ENCODE measurements at places on chromosomes 1 and 21. TPM values are rescaled to one million over a fixed set of nuclear protein-coding genes. Genes with fewer than 3 reads are reported as not detected.

The CENPF gene
- 51.8 TPM for total RNA-seq

The ELAPOR1 gene
- 0.28 TPM for total RNA-seq

The PRR9 gene
- total RNA-seq = not detected

The TSSK3 gene
- not detected for total RNA-seq

The ROR1 gene
- 10.0 TPM for total RNA-seq

DNA sequence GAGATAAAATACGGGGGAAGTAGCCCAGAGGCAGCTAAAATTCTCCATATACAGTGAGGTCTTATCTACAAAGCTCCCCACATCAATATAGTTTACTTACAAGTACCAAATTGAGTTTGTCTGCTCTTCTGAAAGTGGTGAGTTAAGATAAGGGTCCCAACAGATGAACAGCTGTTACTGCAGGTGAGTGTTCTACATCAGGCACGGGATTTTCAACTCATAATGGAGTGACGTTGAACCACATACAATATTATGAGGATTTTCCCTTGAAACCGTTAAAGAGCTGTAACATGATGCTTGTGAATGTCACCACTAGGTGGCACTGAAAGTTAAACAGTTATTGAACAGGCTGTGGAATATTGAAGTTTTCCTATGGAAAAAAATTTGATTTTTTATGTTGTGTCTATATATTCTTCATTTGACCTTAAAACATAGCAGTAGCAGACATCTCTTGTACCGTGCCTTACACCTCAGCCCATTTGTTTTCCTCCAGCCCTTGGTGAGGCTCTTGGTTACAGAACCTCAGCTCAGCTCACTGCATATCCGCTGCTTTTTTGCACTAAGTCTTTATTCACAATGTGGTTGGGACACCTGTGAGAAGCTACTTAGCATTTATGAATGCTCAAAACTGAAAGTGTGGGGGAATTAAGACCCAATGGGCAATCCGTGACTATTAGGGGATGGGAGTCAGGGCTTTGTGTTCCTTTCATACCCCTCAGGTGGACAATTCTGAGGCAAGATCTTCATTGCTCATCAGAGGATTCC, 23.2 kb downstream of the CD1D start:
- no peak overlapping the region for H3K27ac ChIP-seq
- no peak overlapping the region for H3K4me3 ChIP-seq
- H3K27me3 ChIP-seq = no peaks in the 10 kb centered on the region

DNA sequence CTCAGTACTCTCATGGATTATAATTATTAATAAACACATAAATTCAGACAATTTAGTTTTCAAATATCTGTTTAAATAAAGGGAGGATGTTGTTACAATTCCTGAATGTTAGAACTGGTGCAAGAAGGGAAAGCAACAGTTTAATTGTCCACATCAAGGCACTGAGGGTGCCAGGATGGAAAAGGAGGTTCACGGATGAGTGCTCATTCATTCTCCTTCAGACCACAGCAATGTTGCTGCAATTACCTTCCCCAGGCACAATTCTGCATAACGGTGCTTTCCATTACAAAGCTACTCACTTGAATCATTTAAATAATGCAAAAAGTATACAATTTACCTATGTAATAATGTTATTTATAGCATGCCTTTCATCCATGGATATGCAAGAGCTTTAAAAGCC, 52.3 kb upstream of the COG2 start:
- H3K4me3 ChIP-seq = no peak overlapping the region
- no peak for DNase-seq
- no peaks in the 10 kb centered on the region for H3K36me3 ChIP-seq
- H3K27me3 ChIP-seq = no peaks in the 10 kb centered on the region
- no peaks in the 10 kb centered on the region for H3K4me1 ChIP-seq
- H3K27ac ChIP-seq = no peak overlapping the region

DNA sequence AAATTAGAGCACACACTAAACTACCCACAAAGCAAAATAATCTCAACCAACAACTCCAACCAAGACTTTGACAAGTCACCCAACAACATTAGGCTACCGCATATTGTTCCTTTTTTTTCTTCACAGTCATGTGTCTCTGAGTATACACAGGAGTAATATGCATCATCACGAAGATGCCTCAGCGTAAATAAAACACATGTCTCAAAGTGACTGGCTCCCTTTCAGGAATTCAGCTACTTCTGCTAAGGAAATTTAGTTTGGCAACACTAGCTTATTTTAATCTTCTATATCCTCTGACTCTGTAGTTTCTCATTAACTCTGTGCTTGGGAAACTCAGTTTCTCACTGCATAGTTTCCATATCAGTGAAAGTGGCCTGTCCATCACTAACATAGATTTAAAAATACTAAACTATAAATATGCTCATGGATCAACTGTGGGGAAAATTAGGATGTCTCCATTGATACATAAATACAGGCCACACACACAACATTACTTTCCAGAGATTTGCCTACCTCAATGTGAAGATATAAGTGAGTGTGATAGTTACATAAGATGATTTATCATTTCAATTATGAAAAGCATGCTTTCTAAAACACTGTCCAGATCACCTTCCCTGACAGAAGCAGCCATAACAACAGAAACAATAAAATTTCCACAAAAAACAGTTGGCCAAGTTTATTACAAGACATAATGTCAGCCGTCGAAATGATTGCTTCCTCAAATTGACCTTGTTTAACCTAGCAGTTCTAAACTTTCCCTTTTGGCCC, 113.2 kb downstream of the PTGER3 start:
- no peaks in the 10 kb centered on the region for H3K4me1 ChIP-seq
- H3K4me3 ChIP-seq = no peak overlapping the region
- H3K27me3 ChIP-seq = no peaks in the 10 kb centered on the region
- H3K27ac ChIP-seq = no peak overlapping the region
- DNase-seq = no peak

- no peak overlapping the region for H3K27ac ChIP-seq
- no peaks in the 10 kb centered on the region for H3K36me3 ChIP-seq
- H3K4me3 ChIP-seq = no peak overlapping the region
- H3K27me3 ChIP-seq = peaks cover 3% of the 10 kb centered on the region
These were observed 99.7 kb downstream of the RIPK4 start for GRCh38 chr21:41667136-41667535.

DNA sequence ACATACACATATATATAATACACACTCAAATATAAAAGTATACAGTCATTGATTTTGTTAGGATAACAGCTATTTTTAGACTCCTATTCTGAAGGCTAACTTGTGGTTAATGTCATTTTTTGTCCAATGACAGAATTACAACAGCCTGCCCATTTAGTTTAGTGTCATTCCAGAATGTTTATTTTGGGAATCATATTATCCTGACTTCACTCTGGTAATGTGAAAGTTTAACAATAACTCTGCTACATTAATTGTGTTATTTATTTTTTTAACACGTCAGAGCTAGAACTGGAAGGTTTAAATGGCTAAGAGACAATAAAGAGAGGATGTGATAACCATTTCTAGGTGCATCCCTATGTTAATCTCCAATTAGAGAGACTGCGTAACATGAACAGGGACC, 648.1 kb downstream of the USP25 start:
- no peak overlapping the region for H3K27ac ChIP-seq

DNA sequence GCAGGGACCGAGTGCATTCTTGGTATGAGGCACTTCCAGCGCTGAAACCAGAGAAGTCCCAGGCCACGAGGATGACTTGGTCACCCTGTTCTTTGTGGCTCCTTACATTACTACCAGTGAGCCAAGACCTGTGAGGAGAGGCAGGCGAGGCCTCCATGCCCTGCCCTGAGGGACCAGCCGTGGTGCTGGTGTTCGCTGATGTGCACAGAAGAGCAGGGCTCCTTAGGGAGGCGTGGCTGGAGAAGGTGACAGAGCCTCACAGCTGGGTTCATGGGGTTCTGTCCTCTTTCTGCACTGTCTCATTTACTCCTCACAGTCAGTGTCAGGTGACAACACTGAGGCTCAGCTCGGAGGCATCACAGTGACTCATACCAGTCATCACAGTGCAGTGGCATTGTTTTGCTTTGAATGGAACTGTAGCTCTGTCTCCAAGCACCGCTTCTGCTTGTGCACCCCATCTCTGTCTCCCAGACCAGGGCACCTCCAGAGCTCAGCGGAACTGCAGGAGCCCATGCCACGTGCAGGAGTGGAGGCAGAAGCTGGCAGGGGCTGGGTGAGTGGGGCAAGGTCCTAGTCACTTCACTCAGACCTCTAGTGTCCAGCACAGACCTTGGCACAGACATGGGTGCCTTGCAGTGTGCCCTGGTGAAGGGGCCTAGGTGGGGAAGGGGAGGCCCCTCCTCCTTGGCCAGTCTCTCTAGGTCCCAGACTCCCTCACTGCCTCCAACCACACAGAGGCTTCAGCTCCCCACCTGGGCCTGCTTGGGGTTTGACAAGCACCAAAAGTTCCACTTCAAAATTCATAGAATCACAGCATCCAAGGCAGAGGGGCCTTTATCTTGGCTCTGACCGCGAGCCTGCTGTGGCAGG, 310.9 kb downstream of the MATN1 start:
- no peak overlapping the region for H3K4me3 ChIP-seq
- no peaks in the 10 kb centered on the region for H3K27me3 ChIP-seq
- no peaks in the 10 kb centered on the region for H3K4me1 ChIP-seq

- H3K27me3 ChIP-seq = no peaks in the 10 kb centered on the region
- peak; percentile 70 for DNase-seq
- no peaks in the 10 kb centered on the region for H3K36me3 ChIP-seq
- peaks cover 3% of the 10 kb centered on the region for H3K4me1 ChIP-seq
- no peak overlapping the region for H3K4me3 ChIP-seq
These were observed 626.5 kb downstream of the NCAM2 start for GRCh38 chr21:21624674-21625073.

- no peak overlapping the region for H3K4me3 ChIP-seq
- H3K27ac ChIP-seq = no peak overlapping the region
- no peaks in the 10 kb centered on the region for H3K27me3 ChIP-seq
- H3K4me1 ChIP-seq = peaks cover 4% of the 10 kb centered on the region
These were observed 27.2 kb downstream of the RCC2 start for GRCh38 chr1:17412093-17412870.

DNA sequence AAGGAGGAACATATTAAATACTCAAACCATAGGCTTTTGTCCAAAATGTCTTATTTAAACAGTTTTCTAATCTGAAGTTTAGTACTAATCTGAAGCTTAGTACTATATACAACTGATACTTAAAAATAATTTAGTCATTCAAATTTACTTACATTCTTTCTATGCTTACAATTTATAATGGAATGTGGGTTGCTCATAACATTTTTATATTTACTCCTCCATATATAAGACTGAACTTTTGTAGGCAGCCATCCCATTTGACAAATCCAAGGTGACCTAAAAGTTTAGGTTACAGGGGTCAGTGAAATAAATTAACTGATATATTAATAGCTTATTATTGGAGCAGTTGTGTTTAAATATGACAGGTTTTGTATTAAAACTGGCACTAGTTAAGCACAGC, 570.6 kb downstream of the DPYD start:
- H3K27ac ChIP-seq = no peak overlapping the region
- H3K4me1 ChIP-seq = peaks cover 1% of the 10 kb centered on the region
- no peaks in the 10 kb centered on the region for H3K36me3 ChIP-seq
- DNase-seq = peak; percentile 61
- no peaks in the 10 kb centered on the region for H3K27me3 ChIP-seq

DNA sequence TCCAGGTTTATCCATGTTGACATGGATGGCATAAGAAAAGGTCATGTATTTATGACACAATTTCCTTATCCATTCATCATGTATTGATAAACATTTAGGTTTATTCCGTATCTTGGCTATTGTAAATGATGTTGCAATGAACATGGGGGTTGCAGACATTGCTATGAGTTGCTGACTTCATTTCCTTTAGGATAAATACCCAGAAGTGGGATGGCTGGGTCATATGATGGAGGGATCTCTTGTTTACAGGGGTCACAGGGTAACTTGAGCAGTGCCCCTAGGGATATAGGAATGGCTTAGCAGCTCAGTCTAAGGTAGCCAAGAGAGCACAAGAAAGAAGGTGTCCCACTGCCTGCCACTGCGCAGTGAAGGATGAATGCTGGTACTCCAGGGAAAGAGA, 229.6 kb upstream of the COA6 start:
- DNase-seq = no peak
- no peaks in the 10 kb centered on the region for H3K27me3 ChIP-seq
- no peak overlapping the region for H3K4me3 ChIP-seq

GRCh38 chr1:101408212-101409042, 171.6 kb downstream of the S1PR1 start:
- H3K36me3 ChIP-seq = no peaks in the 10 kb centered on the region
- H3K4me3 ChIP-seq = no peak overlapping the region
- DNase-seq = no peak
- H3K27me3 ChIP-seq = no peaks in the 10 kb centered on the region

- H3K27ac ChIP-seq = no peak overlapping the region
- H3K4me1 ChIP-seq = peaks cover 4% of the 10 kb centered on the region
- no peaks in the 10 kb centered on the region for H3K27me3 ChIP-seq
- peak; percentile 56 for DNase-seq
- H3K36me3 ChIP-seq = no peaks in the 10 kb centered on the region
- no peak overlapping the region for H3K4me3 ChIP-seq
These were observed 72.9 kb upstream of the RGS4 start for GRCh38 chr1:162996261-162996660.

GRCh38 chr21:31957631-31958030, 84.8 kb downstream of the HUNK start:
- DNase-seq = no peak
- peaks cover 4% of the 10 kb centered on the region for H3K36me3 ChIP-seq

DNA sequence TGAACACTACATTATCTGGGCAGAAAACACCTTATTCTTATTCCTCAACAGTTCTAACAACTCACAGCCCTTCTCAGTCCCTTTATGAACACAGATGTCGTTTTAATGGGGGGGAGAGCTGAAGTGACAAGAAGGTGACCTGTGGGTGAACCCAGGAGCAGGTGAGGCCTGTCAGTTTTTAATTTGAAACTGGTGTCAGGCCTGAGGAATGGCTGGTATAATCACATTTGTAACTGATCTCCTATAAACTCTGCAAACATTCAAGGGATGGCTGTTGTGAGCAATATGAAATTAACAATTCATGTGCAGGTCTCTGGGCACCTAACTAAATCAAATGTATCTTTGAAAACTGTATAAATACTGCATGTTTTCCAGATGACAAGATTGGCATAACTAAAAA, 362.1 kb upstream of the NR5A2 start:
- H3K4me1 ChIP-seq = no peaks in the 10 kb centered on the region
- peaks cover 13% of the 10 kb centered on the region for H3K27me3 ChIP-seq
- no peak overlapping the region for H3K27ac ChIP-seq
- no peak for DNase-seq
- H3K36me3 ChIP-seq = no peaks in the 10 kb centered on the region
